ENCODE measurements at places on chromosomes 7 and 10.
A peak's percentile ranks its signal among the peaks of the same experiment; 100 is the strongest.

DNA sequence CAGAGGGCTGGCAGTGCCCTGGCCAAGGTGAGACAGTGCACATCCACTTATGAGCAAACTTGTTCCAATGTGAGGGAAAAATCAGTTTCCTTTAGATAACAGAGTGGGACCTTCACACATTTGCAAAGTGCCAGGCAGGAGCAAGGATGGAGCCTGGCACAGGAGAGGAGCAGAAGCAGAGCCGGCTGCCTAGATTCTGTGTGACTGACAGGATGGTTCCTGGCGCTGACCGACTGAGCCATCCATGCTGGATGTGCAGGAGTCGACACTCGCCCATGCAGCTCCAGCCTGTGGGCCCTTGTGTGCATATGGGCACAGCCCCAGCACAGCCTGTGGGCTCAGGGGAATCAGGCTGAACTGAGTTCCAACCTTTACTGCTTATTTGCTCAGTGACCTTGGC is 346.5 kb downstream of the GRID1 start:
- no peak for DNase-seq

- DNase-seq, result no peak
Measured at GRCh38 chr7:149140831-149141230, 6.4 kb upstream of the ZNF398 start.

- no peak for DNase-seq
Measured at GRCh38 chr10:127932521-127933270, 25.8 kb downstream of the PTPRE start.

GRCh38 chr10:93452143-93452542 is 30.0 kb downstream of the MYOF start:
- no peak for DNase-seq

DNA sequence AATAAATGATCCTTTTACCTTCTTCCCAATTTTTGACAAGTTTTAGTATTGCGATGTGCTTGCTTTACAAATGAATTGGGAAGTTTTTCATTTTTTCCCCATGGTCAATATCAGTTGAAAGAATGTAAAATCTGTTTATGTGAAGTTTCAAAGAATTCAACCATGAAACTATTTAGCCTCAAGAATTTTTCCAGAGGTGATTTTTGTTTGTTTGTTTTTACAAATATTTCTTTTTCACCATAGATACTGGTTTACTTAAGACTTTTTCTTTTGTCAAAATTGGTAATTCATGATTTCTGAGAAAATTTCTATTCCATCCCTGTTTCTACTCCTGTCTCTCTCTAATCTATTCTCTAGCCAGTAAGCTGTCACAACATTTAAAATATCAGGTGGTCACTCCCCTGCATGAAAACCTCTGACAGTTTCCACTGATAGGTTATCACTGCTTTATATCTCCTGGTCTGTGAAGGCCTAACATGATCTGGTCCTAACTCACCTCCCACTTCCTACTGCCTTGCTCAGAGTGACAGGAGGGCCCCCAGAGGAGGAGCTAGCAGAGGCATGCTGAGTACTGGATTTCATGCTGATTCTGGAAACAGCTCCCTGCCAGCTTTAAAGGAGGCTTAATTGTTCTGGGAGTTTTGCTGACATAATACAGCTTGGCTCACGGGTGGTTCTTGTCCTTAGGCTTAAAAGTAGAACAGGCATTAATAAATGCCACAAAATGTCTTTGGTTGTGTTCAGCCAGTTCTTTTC is 7.6 kb upstream of the ARMS2 start:
- DNase-seq, result no peak

GRCh38 chr7:73521636-73522104 is 423 bp downstream of the BAZ1B start:
- DNase-seq, result no peak

GRCh38 chr7:94623820-94624219 is 32.1 kb downstream of the SGCE start:
- no peak for DNase-seq

DNA sequence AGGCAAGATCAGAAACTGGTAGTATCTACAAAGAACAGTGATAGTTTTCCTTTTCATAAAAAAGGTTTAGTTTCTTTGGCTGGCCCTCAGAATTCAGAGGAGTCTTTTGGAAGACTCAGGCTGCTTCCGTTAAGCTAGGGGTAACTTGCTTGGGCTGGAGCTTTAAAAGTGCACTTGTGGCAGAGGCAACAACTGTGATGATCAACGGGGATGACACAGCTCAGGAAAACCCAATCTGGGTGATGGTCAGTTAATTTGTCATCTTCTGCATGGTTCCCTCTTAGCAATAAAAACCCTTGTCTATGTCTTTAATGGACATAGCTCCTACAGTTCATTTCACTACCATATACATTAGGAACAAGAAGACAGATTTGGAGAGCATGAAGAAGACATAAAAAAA is 46.7 kb downstream of the SGMS1 start:
- no peak for DNase-seq

GRCh38 chr7:95777269-95777668 is 4.9 kb downstream of the DYNC1I1 start:
- DNase-seq, result no peak

GRCh38 chr7:144782883-144783282 is 53.0 kb downstream of the TPK1 start:
- DNase-seq, result no peak

GRCh38 chr7:148669927-148670326 is 28.8 kb upstream of the CUL1 start:
- no peak for DNase-seq

GRCh38 chr7:153476166-153476565 is 576.0 kb upstream of the DPP6 start:
- DNase-seq, result no peak

DNA sequence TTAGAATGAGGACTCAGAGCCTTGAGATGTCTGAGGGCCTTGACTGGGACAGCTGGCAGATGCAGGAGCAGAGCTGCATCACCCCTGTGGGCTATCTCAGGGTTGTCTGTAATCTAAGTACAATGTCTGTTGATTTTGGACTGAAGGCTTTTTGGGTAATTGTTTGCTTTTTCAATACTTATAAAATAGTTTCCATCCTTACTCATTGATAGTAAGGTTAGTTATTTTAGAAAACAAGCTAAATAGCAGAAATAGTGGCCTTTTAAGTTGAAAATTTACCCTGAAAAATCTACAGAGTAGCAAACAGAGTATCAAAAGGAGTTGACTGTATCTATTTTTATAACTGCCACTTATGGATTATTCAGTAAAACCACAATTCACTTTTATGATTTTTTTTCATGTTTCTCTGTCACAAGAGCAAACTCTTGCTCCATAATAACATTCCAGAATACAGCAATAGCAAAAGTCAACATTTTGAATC is 179.7 kb downstream of the CFTR start:
- DNase-seq, result no peak

- DNase-seq, result no peak
Measured at GRCh38 chr7:80659120-80660055, 20.9 kb downstream of the CD36 start.

DNA sequence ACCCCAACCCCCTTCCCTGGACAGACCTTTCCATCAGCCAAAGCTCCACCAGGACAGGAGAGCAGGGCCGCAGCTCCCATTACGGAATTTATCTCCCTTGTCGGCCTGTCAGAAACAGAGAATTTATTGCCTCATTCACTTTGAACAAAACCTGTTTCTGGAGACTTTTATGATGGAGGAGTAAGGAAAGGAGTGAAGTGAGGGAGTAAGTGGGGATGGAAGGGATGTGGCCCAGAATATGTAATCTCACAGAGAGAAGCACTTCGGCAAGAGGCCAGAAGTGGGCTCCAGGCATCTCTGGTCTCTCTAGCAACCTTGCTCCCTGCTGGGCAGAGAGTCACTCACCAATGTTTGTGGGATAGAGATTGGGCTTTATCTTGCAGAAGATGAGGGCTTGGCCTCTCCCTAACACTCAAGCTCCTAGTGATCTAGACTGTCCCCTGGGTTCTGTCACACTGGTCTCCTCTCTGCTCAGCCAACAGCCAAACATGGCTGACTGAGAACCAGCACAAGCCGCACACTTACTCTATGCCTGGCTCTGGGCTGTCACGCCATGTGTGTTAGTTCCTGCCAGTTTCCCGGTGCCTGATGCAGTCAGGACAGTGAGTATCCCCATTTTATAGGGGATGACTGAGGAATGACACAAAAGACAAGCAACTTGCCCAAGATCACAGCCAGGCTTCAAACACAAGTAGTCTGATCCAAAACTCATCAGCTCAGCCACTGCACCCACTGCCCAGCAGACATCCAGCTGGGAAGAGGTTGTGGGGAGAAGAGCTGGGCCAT is 149.4 kb upstream of the ZMIZ1 start:
- no peak for DNase-seq

DNA sequence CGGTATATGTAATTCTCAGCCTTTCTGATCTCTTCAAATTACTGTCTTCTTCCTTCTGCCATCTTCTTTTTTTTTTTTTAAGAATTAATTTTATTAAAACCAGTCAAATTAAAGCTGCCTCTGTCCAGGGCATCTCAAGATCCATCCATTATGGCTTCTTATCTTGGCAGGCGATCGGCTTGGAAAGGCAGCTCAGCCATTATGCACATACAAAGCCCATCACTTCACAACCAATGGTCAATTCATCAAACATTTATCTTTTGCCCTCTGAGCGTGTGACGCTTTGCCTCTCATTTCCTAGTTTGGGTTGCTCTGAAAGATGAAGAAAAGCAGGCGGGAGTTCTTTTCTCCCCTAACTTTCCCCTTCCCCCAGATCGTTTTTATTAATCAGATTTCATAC is 591.6 kb downstream of the LRMDA start:
- no peak for DNase-seq

DNA sequence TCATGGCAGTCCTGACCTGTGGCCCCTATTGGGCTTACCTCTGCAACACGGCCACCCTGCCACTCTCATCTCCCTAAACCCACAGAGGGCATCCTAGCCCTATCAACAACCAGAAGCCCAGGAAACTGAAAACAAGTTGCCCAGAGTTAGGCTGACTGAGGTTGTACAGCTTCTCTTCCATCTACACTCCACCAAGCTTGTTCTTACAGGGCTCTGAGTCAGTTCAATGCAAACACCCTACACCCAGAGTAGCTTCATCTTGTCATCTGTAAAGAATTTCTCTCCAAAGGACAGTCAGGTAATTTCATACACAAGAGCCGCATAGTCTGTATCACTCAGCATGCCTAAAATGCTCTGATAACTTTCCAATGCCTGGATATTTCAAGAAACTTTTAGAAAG is 175.4 kb downstream of the ARID5B start:
- DNase-seq, result no peak

DNA sequence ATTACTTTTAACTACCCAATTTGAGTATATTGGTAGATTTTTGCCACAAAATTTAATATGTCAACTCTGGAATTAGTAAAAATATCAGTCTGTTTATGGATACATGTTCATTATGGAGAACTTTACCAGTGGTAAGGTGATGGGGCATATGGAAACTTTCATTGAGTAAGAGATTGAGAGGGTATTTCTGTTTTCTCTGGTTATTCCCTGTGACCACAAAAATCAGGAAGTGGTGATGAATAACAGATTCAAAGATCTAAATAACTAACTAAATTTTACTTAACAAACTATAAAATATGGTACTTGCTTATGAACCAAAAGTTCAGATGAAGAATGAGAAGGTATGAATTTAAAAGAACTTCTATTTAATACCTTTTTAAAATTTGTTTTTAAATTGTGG is 22.1 kb upstream of the STEAP4 start:
- no peak for DNase-seq

- no peak for DNase-seq
Measured at GRCh38 chr10:22649390-22649841, 65.0 kb downstream of the PIP4K2A start.

- DNase-seq, result peak; percentile 92
Measured at GRCh38 chr10:97736902-97737769, at the start of gene ZFYVE27. TSS of gene ZFYVE27 (plus strand) at chr10:97737128. CDS start at chr10:97738478, 1,350 bp downstream.

DNA sequence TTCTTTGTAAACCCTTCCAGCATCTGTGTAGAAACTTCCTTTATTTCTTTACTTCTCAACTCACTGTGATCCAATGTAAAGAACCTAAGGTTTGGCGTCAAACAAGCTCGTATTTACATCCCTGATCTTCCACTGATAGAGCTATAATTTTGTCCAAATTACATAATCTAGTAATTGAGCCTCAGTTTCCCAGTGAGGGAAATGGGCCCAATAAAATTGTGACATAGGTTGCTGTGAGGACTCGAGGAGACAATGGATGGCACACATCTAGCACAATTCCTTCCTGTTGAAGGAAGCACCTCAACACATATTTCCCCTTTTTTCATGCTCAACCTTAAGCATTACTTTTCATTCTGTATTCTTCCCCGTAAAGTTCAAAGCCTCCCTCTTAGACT is 193.3 kb upstream of the BMPER start:
- DNase-seq, result no peak

DNA sequence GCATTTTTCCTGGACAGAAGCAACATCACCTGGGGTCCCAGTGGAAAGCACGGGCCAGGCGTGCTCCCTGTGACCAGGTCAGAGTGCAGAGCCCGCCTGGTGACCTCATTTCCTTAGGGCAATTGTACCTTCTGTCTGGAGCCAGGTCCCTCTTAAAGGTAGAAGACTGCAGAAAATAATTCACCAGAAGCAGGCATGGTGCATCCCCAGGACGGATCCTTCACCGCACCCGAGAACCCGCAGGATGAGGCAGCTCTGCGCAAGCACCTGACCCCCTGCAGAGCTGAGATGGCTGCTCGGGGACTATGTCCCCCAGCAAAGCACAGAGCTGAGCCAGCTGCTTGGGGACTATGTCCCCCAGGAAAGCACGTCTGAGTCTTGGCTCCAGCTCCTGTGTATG is 557.6 kb downstream of the PTPRN2 start:
- no peak for DNase-seq

DNA sequence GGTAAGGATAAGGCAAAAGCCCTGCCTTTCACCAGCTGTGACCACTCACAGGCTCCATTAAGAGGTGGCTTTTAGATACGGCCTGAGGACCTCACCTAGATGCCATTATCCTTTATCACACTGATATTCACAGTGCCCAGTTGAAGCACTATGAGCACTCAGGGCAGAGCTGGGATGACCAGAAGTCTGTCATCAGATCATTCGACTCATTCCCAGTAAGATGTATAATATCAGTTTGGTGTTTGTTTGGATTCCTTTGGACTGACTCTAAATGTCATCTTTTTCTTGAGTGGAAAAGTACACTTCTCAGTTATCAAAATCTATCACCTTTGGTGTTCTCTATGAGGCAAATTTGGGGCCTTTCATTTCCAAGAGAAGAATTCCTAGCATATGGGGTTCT is 18.7 kb downstream of the CCDC136 start:
- DNase-seq, result no peak

DNA sequence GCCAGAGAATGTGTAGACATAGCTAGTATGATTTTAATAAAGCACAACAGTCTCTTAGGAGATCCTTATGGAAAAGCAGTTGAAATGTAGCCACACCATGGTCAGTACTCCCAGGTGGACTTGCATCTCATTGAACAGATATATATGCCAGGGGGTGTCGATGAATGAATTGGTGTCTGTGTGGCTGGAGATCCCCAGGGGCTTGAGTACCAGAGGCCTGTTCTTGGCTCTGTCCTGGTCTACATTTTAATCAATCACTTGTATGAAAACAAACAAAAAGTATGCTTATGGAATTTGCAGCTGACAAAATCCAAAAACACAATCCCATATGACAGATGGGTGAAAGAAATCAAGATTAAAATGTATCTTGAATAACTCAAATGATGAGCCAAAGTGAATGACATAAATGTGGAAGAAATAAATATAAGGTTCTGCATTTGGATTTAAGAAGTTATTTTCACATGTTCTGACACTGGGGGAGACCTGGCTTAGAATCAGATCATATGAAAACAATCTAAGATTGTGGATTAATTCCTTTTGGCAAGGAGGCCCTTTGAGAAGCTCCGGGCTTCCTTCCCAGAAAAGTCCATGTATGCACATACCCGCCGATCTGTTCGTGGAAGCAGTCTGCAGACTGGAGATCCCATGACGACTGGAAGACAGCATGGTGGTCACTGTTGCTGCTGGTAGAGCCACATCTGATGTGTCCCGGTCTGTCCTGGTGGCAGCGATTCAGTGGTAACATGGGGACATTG is 15.6 kb downstream of the CLEC2L start:
- DNase-seq, result no peak
